ENCODE measurements at places on chromosomes 12 and 14. TPM values are rescaled to one million over a fixed set of nuclear protein-coding genes. Genes with fewer than 3 reads are reported as not detected.

Gene SMCO3
- total RNA-seq: 2.2 TPM

Gene TMEM119
- not detected for total RNA-seq

Gene NGB
- not detected for total RNA-seq

Gene ING4
- 44.0 TPM for total RNA-seq

Gene KSR2
- total RNA-seq: 0.22 TPM

Gene ADCY6
- 36.3 TPM for total RNA-seq

Gene AMIGO2
- total RNA-seq: 1.5 TPM

Gene PRH2
- total RNA-seq: not detected

Gene DYRK2
- total RNA-seq: 4.4 TPM

Gene PTCSC3
- total RNA-seq: not detected

Gene ANKS1B
- 0.20 TPM for total RNA-seq

Gene DPY19L2
- total RNA-seq: 0.65 TPM

Gene TCTN1
- 7.0 TPM for total RNA-seq

Gene GNG2
- 5.8 TPM for total RNA-seq

Gene LTB4R
- total RNA-seq: 2.2 TPM

- peak; percentile 28 for DNase-seq
These were observed 768.1 kb upstream of the TBX3 start for GRCh38 chr12:115451780-115452736.

- no peak for DNase-seq
These were observed 17.1 kb downstream of the SLC11A2 start for GRCh38 chr12:51009056-51009440.

- no peak for DNase-seq
These were observed 403.8 kb downstream of the PCNX1 start for GRCh38 chr14:71311061-71311460.

DNA sequence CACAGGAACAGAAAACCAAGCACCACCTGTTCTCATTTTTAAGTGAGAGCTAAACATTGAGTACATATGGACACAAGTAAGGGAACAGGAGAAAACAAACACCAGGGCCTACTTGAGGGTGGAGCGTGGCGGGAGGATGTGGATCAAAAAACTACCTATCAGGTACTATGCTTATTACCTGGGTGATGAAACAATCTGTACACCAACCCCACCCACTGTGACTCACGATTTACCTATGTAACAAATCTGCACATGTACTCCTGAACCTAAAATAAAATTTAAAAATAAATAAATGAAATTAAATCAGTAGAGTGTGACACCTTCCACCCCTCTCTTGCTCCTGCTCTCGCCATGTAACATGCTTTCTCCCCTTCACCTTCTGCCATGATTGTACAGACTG, 615.5 kb downstream of the RPL10L start:
- DNase-seq: no peak

- DNase-seq: no peak
These were observed 2.9 kb downstream of the RAD52 start for GRCh38 chr12:946631-947030.

DNA sequence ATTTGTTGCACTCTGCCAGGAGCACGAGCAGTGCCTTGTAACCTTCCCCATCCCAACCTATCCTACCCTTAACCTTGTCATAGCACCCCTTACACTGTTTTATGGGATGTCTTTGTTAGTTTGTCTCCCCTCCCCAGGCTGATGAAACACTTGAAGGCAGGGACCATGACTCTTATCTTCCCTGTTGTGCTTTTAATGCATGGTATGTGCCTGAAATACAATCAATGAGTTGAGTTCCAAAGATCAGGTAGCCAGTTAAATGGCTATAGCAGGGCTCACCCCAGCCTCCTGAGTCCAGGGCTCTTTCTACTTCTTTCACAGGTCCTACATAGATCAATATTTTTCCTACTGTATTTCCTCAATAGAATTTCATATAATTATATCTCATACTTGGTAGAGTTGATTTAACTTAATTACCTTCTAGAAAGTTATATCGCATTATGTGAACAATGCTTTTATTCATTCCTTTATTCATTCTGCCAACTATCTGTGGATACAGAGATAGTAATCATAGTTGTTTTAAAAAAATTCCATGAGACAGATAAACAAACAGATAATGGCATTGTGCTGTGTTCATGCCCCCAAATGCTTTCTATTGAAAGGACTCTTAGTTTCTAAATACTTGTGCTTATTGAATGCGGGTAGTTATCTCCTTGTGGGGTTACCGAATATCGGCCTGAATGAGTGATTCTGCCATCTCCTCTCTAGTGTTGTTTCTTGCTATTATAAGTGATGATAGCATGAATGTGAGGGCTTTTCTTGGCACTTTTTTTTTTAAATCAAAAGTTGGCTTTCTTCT, 347.4 kb downstream of the NPAS3 start:
- no peak for DNase-seq

GRCh38 chr12:27530157-27530922, 6.3 kb downstream of the PPFIBP1 start:
- no peak for DNase-seq

GRCh38 chr14:66206554-66206953, 279.6 kb upstream of the CCDC196 start:
- no peak for DNase-seq

DNA sequence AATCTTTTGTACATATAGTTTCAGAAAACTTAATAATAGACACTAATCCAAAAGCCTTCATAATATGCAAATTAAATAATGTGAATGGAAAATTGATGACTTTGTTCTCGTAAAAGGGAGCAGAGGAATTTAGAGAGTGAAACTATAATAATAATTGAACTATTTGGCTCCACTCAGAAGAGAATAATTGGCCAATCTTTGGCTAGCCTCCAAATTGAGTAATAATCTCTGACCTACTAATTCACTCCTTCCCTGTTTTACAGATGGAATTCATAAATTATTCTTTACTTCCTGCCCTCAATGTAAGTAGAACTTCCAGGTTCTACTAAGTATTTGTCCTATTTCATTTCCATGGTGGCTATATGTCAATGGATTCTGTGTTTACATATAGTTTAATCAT, 15.8 kb downstream of the TRIM9 start:
- no peak for DNase-seq

DNA sequence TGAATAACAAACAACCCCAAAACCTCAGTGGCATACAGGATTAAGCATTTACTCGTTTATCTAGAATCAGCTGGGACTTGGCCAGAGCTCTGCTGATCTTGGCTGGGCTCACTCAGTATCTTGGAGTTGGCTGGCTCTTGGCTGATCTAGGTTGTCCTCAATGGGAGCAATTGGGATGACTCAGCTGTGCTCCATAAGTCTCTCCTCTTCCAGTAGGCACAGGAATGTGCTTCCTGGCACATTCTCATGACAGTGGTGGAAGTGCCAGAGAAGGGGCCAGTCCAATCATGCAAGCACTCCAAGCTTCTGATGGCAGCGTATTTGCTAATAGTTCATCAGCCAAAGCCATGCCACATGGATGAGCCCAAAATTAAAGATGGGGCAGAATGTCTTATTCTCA, 41.7 kb upstream of the ANO4 start:
- DNase-seq: no peak

DNA sequence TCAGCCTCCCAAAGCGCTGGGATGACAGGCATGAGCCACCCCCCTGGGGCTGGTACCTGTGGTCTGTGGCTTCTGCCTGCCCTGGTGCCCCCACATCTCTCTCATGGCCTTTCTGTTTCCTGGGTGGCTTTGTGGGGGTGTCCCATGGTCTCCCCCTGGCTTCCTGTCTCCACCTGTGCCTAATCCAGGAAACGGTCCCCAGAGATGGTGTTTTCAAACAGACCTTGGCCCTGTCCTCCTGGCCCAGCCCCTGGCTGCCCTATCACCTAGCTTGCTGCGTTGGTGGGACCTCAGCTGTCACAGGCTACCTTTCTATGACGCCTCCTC, 18.1 kb downstream of the MEG3 start:
- no peak for DNase-seq

DNA sequence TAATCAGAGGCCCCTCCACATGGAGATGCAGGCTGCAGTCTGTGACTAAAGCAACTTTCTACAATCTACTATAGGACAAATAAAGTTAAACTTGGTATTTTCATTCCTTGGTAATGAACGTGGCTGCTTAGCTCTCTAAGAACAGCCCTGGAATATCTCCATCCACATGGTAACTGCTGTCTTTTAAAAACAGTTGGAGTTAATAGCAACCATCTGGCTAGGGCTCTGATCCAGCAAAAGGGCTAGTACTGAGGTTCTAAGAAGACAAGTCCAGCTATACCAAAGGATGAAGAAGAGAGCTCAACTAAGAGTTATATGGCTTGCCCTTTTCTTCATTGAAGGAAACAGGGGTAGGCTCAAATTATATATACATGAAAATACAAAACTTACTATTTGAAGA, 920.1 kb downstream of the FLRT2 start:
- no peak for DNase-seq

DNA sequence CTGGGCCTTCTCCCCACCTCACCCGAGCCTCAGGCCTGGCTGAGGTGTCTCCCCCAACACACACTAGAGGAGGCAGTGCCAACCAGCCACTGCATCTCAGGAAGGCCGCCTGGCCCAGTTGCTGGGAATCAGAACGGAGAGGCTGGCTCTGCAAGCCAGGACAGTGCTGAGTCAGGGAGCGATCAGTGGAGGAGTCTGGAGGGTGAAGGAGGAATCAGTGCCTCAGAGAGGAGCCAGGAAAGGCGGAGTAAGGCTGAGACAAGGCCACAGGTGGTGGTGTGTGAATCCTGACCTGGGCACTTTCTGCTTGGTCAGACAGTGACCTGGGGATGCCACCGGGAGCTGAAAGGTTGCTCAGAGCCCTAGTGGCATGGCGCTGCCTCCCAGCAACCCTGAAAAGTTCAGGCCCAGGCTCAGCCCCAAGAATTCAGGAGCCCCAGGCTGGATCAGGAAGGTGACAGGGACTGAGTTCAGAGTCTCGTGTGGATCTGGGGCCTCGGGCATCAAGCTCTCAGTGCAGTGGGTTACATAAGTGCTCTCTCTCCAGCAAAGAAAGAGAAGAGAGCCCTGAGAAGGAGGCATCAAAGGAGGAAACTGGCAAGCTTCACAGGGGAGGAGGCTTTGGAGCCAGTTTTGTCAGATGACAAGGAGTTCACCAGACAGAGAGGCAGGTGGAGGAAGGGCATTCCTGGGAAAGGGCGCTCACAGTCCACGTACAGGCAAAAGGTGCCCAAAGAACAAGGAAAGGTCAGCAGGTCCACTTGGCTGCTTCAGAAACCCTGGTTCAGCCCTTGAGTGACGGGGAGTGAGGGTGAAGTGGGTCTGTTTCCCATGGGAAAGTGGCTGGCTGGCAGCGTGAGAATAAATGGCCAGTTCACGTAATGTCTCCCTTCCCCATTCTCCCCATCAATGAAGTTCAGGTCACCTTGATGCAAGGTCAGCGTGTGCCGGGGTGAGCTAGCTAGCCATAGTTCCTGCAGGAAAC, 87.8 kb downstream of the ZFP36L1 start:
- no peak for DNase-seq

- DNase-seq: peak; percentile 86
These were observed 52.0 kb upstream of the ITPR2 start for GRCh38 chr12:26884765-26885576.

- no peak for DNase-seq
These were observed 28.5 kb downstream of the CD9 start for GRCh38 chr12:6228535-6229223.

DNA sequence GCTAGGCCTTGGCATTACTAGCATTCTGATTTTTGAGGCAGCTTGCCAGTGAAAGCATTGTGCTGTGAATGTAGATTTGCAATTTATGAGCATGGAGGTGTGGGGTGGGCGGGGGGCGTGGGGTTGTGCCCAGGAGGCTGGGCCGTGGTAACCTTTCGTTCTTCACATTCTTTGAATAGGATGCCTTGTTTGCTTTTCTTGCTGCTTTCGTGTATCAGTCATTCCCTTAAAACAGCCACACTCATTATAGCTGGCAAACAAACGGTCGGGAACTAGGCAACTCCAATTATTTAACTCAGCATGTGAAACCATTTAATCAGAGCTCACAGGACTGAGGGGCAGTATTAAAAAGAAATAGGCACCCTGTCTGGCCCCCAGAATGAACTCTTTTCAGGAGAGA, 115.9 kb upstream of the PELI2 start:
- DNase-seq: no peak

- no peak for DNase-seq
These were observed 78.1 kb upstream of the GRIN2B start for GRCh38 chr12:14059548-14059947.

DNA sequence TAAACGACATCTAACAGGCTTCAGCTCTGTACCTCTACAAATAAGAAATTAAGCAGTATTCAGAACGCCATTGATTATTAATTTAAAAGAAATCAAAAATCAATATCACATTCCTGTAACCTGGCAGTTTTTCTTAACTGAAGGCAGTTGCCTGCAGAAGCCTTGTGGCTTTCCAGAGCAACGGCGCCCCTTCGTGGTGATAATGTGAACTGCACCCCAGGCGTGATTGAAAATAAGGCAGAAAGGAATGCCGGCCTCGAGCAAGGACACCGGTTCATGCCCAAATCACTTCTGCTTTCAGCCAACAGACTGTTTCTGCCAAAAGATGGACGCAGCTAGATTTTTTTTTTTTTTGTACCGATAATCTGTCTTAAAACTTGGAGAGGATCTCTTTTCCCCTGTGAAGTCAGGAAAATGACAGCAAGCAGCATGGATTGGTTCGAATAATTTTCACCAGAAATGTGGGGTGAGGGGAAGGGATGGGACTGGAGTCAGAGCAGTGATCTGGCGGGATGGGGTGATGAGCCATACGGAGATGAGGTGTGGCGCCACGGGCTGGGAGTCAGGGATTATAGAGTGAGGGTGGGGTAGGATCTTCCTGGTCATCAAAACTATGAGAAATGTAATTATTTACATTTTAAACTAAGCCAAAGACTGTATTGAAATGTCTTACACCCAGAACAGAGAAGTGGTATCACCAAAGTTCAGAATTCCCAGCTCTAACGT, 473.0 kb downstream of the DPF3 start:
- peak; percentile 57 for DNase-seq

DNA sequence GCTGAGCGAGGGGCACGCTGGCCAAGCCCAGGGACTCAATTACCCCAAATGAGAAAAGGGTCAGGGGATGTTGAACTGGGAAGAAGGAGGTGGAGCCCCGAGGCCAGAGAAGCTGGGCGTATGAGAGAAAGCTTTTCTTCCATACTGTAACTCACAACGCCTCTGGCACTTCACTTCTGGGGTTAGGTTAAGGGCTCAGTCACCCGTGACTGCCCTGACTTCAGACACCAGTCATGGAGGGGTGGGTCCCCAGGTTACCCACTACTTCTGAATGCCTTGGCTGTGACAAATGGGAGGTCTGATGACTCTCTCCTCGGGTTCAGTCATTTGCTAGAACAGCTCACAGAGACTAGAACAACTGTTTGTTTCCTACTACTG, 5.5 kb upstream of the GPR132 start:
- no peak for DNase-seq
